ENCODE measurements at places on chromosomes 1 and 21. TPM values are rescaled to one million over a fixed set of nuclear protein-coding genes. Genes with fewer than 3 reads are reported as not detected.
A peak's percentile ranks its signal among the peaks of the same experiment; 100 is the strongest.

- no peak for DNase-seq
Observed at GRCh38 chr1:116261227-116261626, 111.8 kb upstream of the ATP1A1 start.

DNA sequence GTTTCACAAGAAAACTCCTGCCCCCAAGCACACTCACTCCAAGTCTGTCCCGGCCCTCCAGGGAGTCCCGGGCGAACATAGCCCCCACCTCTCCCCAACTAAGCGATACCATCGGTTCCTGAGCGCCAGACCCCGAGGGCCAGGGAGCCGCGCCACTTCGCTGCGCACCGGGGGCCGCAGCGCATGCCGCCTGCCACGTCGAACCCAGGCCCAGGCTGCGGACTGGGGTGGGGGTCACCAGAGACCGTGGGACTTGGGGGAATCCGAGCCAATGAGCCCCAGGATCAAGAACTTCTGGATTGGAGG, 801 bp downstream of the RSPO1 start:
- DNase-seq: no peak

The HORMAD1 gene
- total RNA-seq: not detected

GRCh38 chr21:33748903-33749302, 106.6 kb downstream of the ITSN1 start:
- no peak for DNase-seq

DNA sequence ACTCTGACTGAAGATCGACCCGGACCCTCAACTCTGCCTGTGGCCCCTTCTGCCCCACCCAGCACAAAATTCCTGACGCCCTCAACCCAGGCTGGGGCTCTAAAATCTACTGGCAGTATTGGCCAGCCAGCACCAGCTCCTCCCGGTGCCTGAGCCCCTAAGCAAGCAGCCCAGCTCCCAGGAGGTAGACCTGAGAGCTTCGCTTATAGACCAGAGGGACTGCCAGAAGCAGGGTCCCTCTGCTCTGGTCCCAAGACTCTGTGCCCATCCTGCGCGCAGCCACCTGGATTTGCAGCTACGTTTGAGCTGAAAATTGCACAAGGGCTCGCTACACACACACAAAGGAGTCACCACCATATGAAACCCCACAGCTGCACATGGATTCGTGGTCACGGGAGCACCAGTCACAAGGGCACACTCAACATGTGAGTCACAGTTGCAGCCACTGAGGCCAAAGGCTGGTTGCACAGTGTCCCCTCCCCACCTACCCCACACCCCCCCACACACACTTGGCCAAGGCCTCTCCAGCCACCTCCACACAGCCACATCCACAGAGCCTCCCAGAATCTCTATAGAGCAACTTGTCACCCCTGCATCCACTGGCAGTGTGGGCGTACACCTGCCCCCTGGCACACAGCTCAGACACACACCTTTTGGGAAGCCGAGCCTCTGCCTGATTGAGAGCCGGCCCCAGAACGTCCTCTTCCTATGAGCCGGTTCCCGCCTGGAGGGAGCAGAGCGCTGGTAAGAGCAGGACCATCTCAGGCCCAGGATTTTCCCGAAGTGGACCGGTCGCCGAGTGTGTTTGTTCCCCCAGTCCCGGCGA, 1.1 kb upstream of the DMBX1 start:
- DNase-seq: no peak

The UTS2 gene
- not detected for total RNA-seq

DNA sequence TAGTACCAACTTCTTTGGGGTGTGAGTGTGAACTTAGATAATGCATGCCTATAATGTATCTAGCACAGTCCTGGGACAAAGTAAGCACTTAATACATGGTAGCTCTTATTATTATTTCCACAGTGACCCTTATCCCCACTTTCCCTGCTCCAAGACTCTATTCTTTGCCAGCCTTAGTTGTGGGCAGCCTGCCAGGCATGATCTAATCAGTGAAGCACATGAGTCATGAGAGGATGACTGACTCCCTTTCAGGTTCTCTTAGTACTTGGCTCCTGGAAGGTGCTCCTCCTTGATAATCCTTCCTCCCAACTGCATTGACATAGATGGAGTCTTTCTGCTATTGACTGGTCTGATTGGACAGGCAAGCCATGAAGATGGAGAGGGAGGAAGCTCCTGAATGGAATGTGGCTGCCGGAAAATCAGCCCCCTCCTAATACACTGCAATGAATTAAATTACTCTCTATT, 17.4 kb upstream of the GNG12 start:
- no peak for DNase-seq

The DYRK3 gene
- 11.7 TPM for total RNA-seq

The AVPR1B gene
- total RNA-seq: not detected

DNA sequence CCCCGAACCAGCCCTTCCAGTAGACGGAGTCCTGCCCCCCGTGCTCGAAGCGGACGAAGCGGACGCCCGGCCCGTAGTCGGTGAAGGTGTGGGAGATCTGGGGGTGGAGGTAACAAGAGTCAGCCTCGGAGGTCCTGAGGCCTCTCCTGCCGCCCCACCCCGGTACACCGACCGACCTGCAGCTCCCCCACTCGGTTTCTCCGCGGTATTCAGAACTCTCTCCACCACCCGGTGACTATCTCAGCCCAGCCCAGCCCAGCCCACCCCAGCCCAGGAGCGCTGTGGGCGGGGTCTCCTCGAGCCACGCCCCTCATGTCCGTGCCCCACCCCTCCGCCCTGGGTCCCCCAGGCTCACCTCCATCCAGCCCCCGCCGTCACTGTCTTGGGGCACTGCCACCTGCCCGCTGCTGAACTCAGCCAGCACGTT, 5.5 kb downstream of the FBXO2 start:
- peak; percentile 26 for DNase-seq

GRCh38 chr21:26169061-26169610, 1.4 kb downstream of the APP start:
- peak; percentile 40 for DNase-seq

DNA sequence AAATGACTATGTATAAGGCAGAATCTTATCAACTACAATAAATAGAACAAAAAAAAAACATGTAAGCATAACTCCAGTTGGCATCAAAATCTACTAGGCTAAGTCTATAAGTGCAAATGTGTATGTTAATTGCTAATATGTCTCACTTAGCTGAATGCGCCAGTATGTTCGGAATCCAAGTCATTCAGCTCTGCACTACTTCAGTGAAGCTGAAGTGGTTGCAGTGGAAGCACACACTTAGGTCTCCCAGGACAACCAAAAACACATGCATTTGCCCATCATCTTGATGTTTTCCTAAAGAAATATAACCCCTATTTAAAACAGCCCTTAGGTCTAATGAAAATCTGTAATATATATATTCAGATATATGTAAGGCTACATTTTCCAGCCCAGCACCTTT, 41.0 kb upstream of the RGS2 start:
- DNase-seq: no peak

DNA sequence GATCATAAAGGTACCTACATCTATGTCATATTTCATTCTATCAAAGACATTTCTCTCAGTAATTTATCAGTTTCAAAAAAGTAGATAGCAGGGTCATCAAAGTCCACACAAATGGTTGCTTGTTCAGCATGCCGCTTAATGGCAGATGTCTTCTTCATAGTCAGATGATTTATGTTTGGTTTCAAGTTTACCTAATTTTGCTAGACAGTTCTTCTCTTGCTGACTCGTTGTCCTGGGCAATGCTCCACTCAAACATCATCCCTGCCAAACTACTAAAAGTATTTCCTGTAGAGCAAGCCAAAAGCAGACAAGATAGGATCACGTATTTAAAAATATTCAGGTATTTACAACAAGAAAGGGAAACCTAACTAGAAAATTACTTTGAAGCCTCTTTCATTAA, 13.6 kb downstream of the NUP210L start:
- no peak for DNase-seq

GRCh38 chr1:106360252-106360651, 696.2 kb upstream of the PRMT6 start:
- DNase-seq: no peak

The NAV1 gene
- 0.77 TPM for total RNA-seq

The IL20 gene
- total RNA-seq: not detected

DNA sequence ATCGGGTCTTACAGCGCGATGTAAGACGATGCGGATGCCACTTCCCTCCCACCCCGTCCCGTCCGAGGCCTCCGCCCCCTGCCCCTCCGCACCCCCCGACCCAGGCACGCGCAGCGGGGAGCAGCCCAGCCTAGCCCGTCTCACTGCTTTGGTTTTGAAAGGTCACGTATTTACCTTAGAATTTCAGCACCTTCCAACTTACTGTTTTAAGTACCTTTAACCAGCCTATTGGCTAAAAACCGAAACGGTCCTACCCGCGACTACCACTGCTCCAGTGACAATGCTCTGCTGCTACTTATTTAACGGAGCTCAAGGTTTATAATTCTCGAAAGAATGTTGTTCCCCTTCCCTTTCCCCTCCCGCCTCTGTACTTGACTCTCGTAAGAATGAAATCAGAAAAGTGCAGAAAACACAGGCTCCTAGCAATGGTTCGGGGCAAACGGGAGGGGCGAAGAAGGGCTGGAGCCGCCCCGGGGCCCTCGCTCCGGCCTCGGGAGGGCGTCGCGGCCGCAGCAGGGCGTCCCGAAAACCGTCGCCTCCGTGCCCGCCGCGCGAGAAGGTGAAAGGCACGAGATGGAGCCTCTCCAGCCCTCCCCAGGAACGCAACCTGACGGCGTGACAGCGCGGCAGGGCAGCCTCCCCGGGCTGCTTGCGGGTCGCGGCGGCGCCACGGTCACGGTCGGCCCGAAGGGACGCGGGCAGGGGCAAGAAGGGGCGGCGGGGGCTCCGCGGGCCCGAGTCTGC, 667 bp downstream of the TMEM50B start:
- DNase-seq: peak; percentile 29

- no peak for DNase-seq
Observed at GRCh38 chr1:100713626-100714025, 5.9 kb upstream of the VCAM1 start.

DNA sequence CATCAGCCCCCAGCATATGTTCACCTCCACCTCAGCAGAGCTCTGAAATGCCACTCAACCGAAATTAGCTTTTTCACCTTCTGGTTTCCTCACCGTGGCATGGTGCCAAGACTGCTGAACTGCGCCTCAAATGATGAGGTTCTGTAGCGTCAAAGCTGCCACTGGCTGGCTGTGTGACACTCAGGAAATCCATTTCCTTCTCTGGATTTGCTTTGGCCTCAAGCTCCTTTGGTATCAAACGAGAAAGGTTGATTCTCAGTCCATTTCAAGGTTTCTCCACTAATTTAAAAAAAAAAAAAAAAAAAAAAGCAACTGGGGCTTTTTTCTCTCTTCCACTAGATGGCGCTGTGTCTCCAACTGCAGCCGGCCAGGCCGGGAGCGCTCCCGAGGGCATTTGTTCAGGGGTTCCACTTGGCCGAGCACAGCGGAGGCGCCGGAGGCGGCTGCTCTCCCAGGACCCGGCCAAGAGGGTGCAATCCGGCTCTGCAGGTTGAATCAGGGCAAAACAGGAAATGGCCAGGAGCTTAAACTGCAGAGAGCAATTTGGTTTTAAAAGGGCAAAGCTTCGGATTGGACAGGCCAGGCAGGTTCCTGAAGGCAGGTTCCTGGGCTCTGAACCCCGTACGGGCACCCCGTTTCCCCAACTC, 26.5 kb upstream of the PLA2G2C start:
- peak; percentile 50 for DNase-seq

The FNDC10 gene
- total RNA-seq: 3.1 TPM

The CADM3 gene
- total RNA-seq: not detected

DNA sequence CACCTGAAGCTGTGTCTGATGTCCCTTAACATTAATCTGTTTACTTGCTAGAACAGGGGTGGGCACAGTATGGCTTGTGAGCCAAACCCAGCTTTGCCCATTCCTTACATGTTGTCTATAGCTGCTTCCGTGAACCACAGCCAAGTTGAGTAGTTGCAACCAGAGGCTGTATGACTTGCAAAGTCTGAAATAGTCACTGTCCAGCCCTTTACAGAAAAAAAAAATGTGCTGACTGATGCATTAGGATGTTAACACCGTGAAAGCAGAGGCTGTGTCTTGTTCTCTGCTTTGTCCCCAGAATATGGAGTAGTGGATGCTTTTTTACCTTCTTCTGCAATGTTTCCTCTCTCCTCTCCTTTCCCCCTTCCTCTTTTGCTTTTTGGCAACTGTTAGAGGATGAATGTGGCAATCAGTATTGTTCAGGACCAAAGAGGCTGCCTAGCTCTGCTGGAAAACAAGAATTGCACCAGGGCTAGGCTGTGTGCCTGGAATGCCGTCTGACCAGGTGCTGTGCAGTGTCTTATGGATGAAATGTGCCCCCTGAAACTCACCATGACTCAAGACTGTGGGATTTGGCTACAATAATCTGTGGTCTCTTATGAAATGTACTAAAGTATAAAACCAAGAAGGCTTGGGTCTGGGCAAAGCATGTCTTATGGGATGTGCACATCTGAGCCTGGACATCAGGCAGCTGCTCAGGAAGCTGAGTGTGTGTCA, 79.6 kb upstream of the GCLM start:
- no peak for DNase-seq

GRCh38 chr1:200991097-200991614, 32.4 kb downstream of the KIF21B start:
- DNase-seq: no peak

DNA sequence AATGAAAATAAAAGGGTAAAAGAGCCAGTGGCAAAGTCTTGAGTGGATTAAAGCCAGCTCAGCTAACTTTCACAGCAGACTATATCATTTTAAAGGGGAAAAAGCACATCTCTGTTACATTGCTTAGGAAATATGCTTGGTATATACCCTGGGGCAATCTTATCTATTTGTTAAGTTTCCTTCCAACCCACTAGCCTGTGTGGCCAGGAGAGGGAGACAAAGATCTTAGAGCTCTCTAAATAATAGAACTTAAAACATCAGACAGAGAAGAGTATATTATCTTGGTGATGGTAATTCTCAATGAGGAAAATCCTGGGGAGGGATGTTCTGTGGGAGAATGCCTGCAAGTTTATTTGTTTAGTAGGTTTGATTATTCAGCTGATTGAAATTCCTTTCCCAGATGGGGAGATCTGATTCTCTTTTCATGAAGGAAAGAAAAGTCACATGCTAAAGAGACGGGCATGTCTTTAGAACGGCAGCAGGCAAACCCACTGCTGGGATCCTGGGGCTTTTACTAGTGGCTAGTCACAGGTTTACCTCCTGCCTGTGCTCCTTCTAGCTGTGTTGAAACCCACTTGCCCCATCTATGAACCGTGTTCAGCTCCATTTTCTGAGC, 3.6 kb downstream of the KCNE2 start:
- DNase-seq: no peak

The TOMM40L gene
- total RNA-seq: 26.1 TPM

- peak; percentile 83 for DNase-seq
Observed at GRCh38 chr1:150563340-150564038, 14.3 kb downstream of the ADAMTSL4 start.

DNA sequence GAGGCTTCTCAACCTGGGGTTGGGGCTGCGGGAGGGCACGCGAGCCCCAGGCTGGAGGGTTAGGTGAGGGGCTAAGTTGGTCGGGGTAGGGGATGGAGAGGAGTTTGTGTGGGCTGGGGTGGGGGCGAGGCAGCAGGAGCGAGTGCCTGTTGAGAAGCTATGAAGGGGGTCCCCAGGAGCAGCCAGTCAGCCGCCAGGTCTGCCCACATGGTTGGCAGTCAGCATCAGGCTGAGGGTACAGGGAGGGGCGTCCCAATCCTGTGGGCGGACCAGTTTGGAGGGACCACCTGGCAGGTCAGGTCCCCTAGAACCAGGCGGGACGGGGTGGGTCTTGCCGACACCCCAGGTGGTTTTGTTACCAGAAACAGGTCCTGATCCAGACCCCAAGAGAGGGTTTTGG, 400 bp upstream of the TRIM17 start:
- DNase-seq: no peak

GRCh38 chr1:204286831-204287421, 72.8 kb downstream of the PLEKHA6 start:
- DNase-seq: peak; percentile 28
